Activated naive CD4-positive, alpha-beta T cell (primary cell): ENCODE measurements at places on chromosomes 2 and 18.

DNA sequence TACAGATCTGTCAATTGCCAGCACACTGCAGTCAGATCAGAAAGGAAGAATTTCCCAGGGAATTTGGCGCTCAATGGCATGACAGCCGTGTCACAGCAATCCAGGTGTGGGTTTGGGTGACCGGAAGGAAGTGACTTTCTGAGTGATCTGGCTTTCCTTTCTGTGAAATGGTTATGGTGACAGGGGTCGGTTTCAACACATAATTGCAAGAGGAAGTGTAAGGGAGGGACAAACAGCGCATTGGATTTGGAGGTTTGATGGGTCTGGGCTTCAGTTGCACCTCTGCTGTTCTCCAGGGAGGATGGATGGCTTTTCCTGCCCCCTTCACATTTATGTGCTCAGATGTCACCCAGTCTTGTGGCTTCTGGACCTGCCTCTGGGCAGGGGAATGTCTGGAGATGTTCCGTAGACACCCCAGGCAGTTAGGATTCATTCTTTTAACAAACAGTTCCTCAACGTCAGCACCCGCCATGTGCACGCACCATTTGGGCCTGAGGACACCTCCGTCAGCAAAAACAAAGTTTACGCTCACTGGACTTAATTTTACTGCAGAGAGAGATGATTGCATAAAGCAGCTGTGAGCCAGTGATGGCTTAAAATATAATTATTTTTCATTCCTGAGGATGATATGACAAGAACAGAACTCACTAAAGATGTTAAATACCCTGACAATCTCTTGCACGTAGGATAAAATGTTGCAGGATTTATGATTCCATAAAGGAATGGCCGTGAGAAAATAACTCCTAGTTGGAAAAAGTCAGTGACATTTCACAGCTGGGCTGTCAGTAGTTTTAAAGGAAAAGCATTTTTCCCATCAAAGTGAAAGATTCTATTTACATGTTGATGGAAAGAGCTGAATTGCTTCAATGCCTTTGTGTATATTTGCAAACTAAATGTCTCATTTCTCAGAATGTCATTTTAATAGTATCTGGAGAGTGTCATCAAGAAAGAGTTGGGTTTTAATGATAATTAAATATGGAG lies 36.9 kb downstream of the MBP start:
- DNase-seq = no peak

DNA sequence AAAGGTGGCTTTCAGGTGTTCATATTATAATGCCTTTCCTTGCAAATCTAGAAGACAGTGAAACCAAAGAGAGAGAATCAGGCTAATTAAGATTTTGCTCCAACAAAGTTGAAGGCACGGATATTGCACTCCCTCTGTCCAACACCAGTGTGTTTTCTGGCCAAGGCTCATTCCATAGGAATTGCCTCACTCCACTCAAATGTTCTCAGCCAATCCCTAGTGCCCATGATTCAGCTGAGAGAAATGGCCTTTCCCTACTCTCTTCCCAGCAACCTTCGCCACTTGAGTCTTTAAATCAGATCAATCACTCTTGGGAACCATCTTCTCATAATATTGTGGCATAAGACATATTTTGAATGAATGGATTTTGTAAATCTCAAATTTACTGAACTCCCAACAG lies 768.2 kb upstream of the ACVR2A start:
- DNase-seq = no peak

DNA sequence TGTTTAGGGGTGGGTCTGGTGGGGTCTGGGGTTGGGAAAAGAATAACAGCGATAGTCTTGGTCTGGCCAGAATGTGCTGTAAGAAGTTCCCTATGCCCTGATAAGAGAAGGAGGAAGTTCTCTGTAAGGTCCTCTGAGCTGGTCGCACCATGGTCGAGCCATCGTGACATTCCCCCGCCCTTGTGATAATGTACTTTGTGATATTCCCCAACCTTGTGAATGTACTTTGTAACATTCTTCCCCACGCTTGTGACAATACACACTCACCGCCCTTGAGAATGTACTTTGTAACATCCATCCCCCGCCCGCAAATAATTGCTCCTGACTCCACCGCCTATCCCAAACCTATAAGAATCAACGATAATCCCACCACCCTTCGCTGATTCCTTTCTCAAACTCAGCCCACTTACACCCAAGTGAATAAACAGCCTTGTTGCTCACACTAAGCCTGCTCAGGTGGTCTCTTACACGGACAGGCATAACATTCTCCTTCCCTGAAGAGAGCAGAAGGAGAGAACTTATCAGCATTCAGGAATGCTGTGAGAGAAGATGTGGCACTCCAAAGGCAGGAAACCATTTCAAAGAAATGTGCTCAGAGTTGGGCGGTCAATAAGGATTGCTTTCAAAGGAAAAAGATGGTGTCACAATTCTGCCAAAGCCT lies 17.8 kb upstream of the DUSP19 start:
- DNase-seq = no peak

DNA sequence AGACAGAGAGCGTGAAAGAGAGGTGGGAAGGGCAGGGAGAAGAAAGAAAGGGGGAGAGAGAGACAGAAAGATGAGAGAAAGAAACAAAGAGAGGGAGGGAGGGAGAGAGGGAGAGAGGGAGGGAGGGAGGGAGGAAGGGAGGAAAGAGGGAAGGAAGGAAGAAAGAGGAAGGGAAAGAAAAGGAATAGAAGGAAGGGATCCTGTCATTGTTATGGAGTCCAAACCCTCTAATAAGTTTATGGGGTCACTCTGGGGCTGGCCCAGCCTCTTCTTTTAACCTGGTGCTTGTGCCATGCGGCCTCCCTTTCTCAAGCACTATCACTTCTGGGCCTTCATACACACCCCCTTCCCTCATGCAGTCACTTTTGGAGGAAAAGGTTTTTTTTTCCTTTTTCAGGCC lies 58.5 kb downstream of the FAM161A start:
- no peak for DNase-seq

- DNase-seq = no peak
These were observed 713.1 kb upstream of the SOX11 start for GRCh38 chr2:4979111-4979510.

DNA sequence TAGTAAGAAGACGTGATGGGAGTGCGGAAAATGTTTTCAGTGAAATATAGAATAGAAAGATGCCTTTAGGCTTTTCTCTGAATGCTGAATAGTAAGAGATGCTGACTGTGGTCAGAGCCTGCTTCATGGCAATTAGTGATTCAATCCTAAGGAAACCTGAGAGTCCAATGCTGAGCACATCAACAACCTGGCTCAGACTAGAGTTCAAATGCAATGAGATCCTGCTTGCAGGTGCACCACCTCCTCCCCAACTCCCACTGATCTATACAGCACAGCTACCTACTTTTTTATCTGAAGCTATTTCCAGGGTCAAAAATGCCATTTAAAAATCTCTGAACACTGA lies 65.4 kb downstream of the AAK1 start:
- no peak for DNase-seq

DNA sequence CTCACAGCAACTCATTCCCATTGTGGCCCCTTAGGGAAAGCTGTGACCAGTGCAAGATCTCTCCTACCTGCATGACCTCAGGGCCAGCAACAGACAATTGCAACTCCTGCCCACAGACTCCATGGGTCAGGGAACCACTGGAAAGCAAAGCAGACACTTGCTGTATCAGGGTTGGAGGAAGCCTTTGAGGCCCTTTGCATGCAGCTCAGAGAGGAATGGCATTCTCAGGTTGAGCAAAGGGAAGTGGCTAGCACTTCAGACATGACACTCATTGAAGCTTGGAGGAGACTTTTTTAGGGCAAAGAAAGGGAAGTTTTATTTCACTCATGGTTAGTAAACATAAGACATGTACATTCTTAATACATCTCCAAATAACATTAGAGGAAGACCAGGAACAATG lies 22.1 kb downstream of the IL1F10 start:
- no peak for DNase-seq

DNA sequence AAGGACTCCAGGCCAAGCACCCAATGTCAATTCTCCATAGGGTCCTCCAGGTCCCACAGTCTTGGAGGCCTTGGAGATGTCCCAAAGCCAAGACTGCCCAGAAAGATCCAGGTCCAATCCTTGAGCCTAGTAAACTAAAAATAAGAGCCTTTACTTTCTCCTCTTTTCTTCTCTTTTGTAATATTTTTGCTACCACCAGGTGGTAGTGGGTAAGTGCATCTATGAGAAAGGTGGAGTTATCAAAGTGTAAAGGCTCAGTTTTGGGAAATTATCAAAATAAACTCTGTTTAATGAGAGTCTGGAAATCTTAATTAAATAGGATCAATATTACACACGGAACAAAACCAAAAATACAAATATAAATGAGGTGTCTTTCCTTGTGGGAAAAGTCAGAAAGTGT lies 276.4 kb downstream of the ALK start:
- DNase-seq = no peak

GRCh38 chr2:118130385-118130784 lies 42.1 kb downstream of the INSIG2 start:
- DNase-seq = no peak

DNA sequence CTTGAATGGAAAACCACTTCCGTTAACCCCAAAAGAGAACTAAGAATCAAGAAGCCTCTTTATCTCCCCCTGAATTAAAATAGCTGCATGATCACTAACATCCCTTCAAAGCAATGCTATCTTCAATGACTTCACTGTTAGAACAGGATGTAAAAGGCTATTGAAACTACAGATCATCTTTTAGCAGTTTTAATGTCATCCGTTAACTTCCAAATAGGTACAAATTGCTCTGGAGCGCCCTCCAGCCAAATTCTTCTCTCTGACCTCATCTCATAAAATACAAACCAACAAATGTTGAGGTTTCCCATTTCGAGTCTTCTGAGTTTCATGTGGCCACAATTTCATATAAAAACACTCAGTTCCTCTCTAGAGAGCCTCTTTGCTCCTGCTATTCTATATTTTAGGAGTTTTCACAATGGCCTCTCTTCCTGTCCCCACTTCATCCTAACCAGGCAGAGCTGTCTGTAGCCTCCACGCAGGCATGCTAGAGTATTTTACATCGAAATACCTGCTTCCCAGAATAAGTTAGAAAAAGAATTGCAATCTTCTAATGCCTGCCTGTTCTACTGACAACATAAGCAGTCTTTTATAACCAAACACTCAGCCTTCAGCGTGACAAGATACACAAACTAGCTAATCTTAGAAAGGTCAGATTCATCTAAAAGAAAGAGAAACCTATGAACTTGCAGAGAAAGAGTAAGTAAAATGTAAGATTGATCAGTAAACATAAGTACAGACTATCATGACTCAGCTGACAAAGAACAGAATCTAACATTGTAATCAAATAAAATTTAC lies 37.9 kb downstream of the B4GALT6 start:
- no peak for DNase-seq

DNA sequence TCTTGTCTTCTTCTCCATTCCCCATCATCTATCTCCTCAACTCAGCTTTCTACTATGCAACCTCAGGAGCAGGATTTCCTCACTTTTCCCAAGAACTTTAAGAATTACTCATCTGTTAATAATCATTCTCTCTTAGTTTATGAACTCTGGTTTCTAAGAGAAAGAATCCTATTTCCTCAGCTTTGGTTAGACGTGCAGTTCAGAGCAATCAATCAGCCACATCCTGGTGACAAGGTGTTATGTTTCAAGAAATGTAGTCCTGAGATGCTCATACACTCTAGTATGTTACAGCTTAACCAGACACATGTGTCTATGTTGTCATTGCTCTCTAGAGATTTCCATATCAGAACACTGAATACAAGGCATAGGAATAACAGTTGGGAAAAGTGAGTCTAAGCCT lies 277.9 kb downstream of the MBD2 start:
- DNase-seq = no peak

GRCh38 chr2:216486708-216487107 lies 11.9 kb upstream of the RPL37A start:
- no peak for DNase-seq

DNA sequence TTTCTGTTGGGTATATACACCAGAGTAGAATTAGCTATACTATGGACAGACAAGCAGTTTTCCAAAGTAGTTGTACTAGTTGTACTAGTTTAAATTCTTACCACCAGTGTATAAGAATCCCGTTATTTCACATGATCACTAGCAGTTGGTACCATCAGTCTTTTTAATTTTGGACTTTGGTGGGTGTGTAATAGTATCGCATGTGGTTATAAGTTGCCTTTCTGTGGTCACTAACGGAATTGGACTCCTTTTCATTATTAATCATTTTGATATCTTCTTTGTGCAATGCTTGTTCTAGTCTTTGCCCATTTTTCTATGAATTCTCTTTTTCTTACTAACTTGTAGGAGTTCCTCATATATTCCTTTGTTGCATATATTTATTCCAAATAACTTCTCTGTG lies 89.8 kb downstream of the ASXL2 start:
- DNase-seq = no peak

GRCh38 chr2:240579771-240580614 lies 6.5 kb upstream of the CAPN10 start:
- peak; percentile 63 for DNase-seq

GRCh38 chr18:24443870-24444269 lies 16.6 kb upstream of the HRH4 start:
- DNase-seq = no peak

DNA sequence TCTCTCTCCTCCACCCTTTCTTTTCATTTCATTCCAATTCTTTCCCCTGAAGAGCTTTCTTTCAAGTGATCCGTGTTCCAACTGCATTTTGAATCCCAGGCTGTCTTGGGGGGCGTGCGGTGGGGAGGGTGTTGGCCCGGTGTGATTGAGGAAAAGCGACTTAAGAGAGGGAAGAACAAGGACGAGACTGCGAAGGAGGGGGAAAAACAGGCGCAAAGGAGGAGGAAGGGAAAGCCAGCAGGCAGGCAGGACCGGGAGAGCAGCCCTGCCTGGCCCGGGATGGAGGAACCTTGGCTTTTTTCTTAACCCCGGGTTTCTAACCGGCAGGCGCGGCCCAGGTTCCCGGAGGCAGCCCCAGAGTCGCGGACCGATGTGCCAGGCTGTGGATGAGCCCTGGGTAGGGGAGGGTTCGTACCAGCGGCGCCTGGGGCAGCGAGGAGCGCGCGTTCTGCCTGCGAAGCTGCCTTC lies 1.3 kb downstream of the ADCYAP1 start:
- no peak for DNase-seq

DNA sequence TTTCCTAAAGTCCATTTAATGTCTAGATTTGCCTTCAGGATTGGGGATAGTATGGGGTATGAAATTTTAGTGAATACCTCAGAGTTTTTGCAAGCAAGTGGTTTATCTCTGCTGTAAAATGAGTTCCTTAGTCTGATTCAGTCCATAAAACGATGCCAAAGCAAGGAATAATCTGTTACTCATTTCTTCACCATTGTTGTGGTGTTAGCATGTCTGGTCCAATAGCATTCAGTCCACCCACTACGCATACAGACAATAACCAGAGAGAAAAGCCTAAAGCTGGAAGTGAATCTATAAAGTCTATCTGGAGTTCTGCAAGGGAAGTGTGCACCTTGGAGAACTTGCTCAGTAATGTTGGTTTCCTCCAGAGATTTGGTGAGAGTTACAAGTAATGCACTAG lies 12.9 kb upstream of the DPP4 start:
- no peak for DNase-seq
